ENCODE measurements at places on chromosomes 12 and 14. TPM values are rescaled to one million over a fixed set of nuclear protein-coding genes. Genes with fewer than 3 reads are reported as not detected.

The MUCL1 gene
- total RNA-seq, result not detected

The TAC3 gene
- not detected for total RNA-seq

The STYK1 gene
- not detected for total RNA-seq

The TOMM20L gene
- not detected for total RNA-seq

The BCAT1 gene
- 4.8 TPM for total RNA-seq

The CD4 gene
- 14.5 TPM for total RNA-seq

The SERPINA5 gene
- total RNA-seq, result 0.40 TPM

The CCDC38 gene
- total RNA-seq, result not detected

The ASCL1 gene
- not detected for total RNA-seq

The MYL2 gene
- total RNA-seq, result 33,056 TPM

The CLEC4E gene
- 0.25 TPM for total RNA-seq

The SMIM10L1 gene
- total RNA-seq, result 23.7 TPM

The WSCD2 gene
- 2.8 TPM for total RNA-seq

The SLC39A5 gene
- not detected for total RNA-seq

The LTB4R2 gene
- 0.99 TPM for total RNA-seq

The OR4N2 gene
- not detected for total RNA-seq

The OTX2 gene
- not detected for total RNA-seq

The MRPL52 gene
- 114 TPM for total RNA-seq
